ENCODE measurements at places on chromosomes 6 and 20.

DNA sequence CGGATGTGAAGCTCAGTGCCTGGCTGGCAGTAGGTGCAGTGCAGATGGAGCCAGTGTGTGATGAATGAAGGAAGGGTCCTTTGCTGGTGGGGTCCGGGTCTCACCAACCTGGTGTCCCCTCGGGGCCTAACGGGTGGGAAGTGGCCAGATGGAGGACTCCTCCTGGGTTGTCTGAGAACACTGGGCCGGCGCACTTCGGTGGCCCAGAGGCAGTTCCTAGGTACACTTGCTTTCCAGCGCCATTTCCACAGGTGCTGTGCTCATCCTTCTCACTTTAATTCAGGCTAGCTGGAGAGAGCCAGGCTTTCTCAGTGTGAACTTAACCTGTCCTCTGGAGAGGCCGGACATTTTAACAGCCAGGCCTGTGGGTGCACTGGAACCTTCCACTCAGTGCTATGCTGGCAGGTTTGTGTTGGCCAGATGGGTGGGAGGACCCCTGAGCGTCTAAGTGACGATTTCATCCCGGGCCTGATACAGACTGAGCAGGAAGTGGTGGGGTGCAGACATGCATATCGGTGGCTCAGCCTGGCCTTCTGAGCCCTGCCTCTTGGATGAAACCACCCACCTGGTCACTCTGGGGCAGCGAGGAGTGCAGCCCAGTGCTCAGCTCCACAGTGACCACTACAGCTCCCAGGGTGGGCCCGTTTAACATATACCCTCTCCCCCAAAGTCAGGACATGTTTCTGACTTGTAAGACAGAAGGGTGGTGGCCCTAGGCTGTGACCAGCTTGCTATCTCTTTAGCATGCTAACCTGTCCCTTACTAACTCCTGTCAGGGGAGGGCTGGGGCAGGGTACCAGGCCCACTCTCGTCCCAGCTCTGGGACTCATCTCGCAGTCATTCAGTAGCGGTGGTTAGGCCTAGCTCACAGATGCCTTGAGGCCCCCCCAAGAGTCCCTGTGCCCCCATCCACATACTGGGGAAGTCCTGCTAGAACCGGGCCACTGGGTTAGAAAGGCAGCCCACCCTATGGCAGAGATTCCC, 8.2 kb upstream of the PYGB start:
- DNase-seq: no peak

- DNase-seq: no peak
Measured at GRCh38 chr6:158789115-158789917, 29.9 kb downstream of the EZR start.

DNA sequence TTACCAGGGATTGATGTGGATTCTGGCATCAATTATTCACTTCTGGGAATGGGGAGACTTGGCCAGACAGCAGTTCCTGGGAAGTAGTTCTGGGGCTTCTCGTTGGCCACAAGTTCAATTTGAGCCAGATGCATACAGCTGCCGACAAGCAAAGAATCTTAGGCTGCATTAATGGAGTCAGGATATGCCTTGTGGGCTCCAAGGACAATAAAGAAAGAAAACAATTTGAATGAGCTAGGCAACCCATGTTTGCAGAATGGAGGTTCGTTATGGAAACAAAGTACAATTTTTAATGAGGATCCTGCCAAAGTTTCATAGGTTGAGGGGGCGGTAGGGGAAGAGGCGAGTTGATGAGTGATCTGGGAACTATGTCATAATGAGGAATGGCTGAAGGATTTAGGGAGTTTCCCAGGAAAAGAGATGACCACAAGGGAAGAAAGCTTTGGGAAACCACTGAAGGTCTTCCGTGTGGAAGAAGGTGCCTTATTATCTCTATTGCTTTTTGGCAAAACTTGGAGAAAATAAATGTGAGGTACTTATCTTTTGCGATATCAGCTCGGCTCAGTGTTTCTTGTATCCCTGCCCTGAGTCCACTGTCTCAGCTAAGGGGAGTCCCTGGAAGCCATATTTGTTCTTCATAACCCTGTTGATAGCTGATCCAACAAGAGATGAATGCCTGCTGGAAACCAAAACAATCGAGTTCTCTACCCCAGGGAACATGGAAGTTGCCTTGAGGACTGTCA, 181.0 kb upstream of the ZNF217 start:
- DNase-seq: no peak

DNA sequence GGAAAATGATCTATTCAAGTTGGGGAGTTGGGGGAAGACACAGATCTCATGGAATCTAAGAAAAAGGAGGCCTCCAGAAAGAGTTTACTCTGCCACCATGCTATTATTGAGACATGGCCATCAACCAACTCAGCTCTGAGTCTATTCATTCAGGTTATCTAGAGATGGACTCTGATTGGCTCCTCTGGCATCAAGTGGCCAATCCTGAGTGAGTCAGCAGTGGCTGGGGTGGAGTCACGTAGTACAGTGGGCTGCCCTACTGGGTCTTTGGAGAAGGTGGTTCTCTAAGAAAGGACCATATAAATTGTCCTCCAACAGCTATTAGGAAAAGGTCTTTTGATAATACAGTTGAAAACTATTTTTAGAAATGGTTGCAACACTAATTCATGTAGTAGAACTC, 42.1 kb downstream of the LYRM2 start:
- DNase-seq: no peak

DNA sequence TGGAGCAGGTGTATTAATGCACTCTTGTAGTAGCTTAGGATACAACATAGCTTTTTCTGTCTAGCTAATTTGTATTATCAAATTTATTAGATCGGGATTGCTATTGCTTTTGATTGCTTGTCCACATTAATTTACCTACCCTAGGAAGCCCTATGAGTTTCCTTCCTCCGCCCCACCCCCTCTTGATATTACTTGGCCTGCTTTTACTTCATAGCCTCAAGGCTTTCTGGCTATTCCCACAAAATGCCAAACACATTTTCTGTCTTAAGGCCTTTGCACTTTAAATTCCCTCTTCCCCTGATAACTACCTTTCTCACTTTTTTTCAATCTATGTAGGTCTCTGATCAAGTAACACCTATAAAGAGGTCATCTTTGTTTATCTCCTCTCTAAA, 99.1 kb upstream of the PRSS16 start:
- DNase-seq: no peak

All from spinal cord (tissue), 10 donors.